ENCODE measurements at places on chromosomes 16 and 17.

- DNase-seq, result no peak
These were observed 7.8 kb downstream of the CPNE7 start for GRCh38 chr16:89583197-89583894.

DNA sequence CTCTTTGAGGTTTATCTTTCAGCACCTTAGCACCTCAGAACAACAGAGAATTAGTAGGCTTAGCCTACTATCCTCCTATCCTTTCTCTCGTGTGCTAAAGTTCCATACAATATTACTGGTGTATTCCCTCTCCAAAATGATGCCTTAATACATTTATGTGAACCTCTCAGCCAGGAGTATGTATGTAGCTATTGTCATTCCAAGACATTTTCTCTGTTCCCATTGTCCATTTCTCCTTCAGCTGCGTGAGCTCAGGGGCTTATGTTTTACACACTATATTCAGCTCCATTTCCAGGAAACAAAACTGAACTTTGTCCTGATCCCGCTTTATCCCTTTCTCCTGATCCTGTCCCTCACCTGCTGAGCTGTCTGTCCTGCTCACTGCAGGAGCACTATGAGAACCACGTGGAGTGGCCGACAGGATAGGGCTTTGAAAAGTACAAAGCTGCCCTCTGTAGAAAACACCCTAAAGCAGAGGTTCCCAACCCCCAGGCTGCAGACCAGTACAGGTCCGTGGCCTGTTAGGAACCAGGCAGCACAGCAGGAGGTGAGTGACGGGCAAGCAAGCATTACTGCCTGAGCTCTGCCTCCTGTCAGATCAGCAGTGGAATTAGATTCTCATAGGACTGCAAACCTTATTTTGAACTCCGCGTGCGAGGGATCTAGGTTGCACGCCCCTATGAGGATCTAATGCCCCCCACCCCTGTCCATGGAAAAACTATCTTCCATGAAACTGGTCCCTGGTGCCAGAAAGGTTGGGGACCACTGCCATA is 55.7 kb downstream of the CENPV start:
- DNase-seq, result no peak

GRCh38 chr17:30831257-30831656 is 509 bp upstream of the ATAD5 start:
- DNase-seq, result no peak

- DNase-seq, result no peak
These were observed 1.8 kb downstream of the CD300C start for GRCh38 chr17:74543891-74544760.

- DNase-seq, result peak; percentile 8
These were observed 2.0 kb upstream of the SPAG7 start for GRCh38 chr17:4969551-4970173.

GRCh38 chr16:2963074-2963722 is 877 bp upstream of the KREMEN2 start:
- no peak for DNase-seq

- DNase-seq, result peak; percentile 4
These were observed 44.1 kb downstream of the DNAH17 start for GRCh38 chr17:78532922-78533640.

DNA sequence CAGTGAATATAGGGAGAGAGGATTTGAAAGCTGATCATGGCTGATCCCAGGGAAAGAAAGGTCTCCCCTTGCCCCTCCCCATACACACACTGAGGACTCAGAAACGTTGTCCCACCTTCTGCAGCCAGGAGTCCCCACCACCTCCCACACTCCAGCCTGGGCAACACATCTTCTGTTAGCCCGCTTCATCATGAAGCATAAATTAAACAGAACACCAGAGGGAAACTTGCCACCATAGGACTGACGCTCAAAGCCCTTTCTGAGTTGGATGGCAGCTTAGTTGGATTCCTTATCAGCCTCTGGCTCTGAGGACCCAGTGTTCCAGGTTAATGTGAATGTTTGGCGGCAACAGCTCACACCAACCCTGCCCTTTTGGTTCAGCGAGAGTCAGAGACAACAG is 33.9 kb downstream of the ARHGAP27 start:
- DNase-seq, result no peak

GRCh38 chr17:54992797-54993639 is 24.5 kb downstream of the STXBP4 start:
- DNase-seq, result no peak

- DNase-seq, result no peak
These were observed 229.4 kb upstream of the GOT2 start for GRCh38 chr16:58963479-58963878.

- DNase-seq, result no peak
These were observed 120.2 kb upstream of the HAS3 start for GRCh38 chr16:68985268-68985667.

All from stimulated activated CD4-positive, alpha-beta T cell treated with anti-CD3 and anti-CD28 coated beads, TNF-alpha, amount 100 ng/mL, for 1 hour (primary cell).